ENCODE measurements at places on chromosomes 11 and 22.

GRCh38 chr11:59266491-59266890, 53.8 kb upstream of the MPEG1 start:
- DNase-seq = no peak

GRCh38 chr11:95232666-95233065, 1.7 kb upstream of the SESN3 start:
- DNase-seq = no peak

- DNase-seq = no peak
These were observed 202.1 kb upstream of the B3GAT1 start for GRCh38 chr11:134614141-134614540.

- DNase-seq = no peak
These were observed 392.9 kb downstream of the INSC start for GRCh38 chr11:15507592-15507991.

DNA sequence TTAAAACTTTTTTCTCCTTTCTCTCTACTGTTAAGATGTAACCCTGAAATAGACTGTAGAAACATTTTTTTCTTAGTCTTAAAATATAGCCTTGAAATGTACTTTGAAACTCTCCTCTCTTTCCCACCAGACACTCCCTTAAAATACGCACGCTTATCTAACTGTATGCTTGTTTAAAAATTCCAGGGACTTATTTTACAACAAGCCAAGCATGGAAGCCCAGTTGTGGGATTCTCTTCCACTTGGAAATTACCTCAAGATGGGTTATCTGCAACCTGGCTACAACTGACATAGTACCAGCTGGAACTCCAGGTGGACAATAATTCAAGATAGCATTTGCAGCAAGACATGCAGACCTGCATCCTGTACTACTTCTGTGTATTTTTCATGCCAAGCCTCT, 12.1 kb upstream of the CHORDC1 start:
- DNase-seq = no peak

- no peak for DNase-seq
These were observed 18.0 kb upstream of the CABP2 start for GRCh38 chr11:67541198-67541597.

- DNase-seq = no peak
These were observed 13.3 kb downstream of the DUSP8 start for GRCh38 chr11:1558775-1559110.

GRCh38 chr11:76566811-76567210, 103.7 kb downstream of the LRRC32 start:
- no peak for DNase-seq

GRCh38 chr11:60950933-60951605, 907 bp downstream of the SLC15A3 start:
- no peak for DNase-seq

DNA sequence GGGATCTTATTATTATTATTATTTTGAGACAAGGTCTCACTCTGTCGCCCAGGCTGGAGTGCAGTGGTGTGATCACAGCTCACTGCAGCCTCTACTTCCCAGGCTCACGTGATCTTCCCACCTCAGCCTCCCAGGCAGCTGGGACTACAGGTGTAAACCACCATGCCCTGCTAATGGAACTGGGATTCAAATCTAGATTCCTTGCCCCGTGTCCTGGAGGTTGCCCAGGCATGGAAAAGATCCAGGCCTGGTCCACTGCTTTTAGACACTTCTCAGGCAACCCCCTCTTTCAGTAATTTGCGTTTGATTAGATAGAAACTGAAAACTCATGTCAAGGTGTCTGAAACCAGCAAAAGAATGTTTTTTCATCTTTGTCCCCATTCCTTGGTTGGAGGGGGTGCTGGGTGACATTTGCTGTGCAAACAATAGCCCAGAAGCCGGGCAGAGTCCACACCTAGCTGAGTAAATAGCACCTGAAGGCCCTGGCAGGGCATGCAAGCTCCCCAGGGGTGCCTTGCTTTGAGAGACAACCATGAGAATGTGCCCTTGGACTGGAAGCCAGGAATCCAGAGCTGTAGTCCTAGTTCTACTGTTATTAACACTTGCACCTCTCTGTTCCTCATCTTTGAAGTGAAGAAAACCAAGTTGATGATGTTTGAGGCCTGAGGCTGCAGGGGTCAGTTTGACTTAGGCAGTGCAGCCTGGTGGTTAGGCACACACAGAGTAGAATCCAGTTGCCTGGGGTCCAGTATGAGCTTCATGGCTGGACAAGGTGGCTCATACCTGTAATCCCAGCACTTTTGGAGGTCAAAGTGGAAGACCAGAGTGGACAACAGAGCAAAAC, 19.1 kb upstream of the XBP1 start:
- DNase-seq = no peak

DNA sequence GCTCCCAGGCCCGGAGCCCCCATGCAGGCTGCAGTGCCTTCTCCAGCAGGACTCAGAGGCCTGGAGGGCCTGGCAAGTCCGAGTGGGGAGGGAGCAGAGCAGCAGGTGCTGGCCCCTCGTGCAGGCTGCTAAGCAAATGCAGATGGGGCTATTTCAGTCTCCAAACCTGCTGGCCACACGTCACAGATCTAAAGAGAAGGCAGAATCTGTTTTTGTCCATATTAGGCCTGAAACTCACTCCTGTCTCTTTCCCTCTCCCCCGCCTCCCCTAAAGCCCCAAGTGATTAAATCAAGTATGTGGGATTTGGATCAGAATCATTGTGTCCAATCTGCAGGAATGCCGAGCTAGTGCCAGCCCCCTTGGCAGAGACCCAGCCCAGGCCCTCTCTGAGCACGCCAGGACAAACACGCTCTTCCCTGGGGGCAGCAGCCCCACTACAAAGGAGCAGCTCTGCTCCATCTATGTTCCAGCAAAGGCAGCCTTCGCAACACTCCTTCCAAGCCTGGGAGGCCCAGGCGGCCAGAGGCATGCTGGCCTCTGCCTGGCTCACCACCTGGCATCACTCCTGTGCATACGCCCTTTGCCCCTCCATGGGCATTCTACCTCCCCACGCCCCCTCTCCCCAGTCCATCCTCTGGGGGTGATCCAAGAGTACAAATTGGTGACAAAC, 26.5 kb downstream of the RPL27A start:
- no peak for DNase-seq

DNA sequence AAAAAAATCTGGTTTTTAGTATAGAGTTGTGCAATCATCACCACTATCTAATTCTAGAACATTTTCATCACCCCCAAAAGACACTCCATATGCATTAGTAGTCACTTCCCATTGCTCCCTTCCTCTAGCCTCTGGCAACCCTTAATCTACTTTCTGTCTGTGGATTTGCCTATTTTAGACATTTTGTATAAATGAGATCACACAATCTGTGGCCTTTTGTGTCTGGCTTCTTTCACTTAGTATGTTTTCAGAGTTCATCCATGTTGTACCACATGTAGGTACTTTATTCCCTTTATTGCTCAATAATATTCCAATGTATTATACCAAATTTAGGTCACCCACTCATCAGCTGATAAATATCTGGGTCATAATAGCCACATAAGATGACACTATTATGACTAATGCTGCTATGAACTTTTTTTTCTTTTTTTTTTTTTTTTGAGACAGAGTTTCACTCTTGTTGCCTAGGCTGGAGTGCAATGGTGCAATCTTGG, 67.5 kb upstream of the SCUBE2 start:
- no peak for DNase-seq

- no peak for DNase-seq
These were observed 50.7 kb downstream of the TSPAN18 start for GRCh38 chr11:44777209-44778194.

DNA sequence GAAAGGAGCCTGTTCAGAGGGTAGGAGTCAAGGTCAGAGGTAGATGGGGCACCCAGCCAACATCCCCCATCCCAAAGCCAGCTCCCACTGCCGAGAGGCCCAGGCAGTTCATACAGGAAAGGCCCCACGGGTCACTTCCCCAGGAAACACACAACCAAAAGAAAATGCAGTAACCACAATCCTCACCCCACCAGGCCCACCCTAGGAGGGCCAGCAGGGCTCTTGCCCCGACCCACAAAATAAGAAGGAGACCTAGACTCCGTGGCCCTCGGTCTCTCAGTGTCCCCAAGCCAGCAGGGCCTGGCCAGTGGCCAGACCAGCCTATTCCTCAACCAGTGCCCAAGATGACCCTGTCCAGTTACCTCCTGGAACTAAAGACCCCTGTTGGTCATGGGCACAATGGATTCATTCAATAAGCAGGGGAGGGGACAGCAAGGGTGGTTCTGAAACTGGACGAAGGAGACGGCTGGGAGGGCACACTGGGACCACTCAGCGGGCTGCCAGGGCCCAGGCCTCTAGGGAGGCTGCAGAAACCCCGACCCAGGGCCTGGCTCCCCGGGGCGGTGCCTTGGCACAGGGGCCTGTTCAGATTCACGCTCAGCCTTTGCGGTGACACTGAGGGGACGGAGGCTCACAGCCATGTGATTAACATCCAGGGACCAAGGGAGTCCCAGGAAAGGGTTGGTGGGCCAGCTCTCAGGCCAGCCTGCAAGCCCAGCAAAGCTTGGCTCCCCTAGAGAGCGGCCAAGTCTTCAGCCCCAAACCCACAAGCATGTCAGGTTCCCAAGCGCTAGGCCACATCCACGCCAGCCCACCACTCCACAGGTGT, 5.5 kb downstream of the RAB3IL1 start:
- DNase-seq = no peak

DNA sequence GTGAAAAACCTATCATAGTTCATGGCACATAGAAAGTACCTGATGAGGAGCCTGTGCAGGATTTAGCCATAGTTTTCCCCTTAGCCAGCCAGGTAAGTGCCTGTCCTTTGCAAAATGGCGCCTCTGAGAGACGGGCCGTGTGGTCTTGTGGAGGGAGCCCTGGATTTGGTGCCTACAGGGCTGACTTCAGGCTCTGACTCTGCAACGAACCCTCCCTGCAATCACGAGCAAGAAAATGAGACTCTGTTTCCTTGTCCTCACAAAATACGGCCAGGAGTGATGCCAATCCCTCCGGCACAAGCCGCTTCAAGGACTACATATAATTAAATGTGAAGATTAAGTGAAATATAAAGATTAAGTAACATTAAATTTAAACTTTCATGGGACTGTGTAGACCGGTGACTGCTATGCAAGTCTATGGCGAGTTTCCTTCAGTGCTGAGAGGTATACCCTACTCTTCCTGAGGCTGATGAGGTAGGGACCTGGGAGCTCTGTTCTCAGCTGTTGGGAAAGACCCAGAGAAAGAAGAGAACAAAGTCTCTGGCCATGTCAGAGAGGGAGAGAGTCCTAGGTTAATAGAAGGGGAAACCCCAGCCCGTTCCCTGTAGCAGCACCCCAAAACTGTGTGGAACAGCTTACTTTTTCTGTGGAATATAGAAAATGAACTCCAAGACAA, 6.1 kb upstream of the CXCR5 start:
- DNase-seq = no peak

DNA sequence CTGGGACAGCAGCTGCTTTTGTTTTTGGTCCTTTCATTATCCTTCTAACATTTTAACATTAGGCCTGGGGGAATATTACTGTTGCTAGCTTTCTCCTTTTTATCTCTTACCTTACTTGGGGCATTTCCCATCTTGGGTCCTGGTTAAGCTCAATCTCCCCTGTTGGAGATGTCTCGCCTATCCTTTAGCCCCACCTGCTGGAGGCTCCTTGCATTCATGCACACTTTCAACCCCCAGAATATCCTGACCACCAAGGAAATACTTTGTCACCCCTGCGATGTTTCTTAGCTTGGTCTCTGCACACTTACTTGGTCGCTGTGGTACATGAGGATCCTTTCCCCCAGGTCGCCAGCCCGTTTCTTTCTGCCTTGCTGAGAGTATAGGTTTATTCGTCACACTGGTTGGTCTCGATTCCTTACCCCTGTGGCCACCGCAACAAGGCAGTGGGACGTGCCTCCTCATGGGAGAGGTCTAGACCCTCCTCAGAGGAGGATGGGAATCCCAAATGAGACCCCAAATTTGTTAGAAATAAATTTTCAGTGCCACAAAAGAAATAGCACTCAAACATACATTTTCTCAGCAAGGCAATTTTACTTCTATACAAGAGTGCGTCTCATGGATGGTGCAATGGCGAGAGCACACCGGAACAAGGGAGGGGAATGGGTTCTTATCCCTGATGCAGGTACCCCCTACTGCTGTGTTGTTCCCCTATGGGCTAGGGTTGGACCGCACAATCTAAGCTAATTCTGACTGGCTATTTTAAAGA, 5.4 kb upstream of the TXN2 start:
- peak; percentile 38 for DNase-seq

DNA sequence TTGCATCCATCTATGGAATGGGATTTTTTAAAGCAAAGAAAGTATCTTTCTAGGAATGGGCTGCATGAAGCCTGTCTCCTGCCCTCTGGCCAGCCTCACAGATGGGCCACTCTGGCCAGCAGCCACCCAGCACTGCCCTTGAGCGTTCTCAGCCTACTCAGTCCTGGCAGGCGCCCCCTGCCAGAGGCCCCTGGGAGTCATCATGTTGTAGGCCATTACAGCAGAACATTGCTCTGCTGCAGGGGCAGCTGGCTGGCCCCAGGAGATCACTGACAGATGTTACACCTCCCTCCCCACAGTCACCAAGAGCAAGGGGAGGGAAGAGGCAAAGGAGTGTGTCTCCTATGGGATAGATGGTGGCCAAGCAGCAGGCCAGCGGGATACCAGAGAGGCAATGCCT, 363.7 kb downstream of the NXPE2 start:
- DNase-seq = no peak

- no peak for DNase-seq
These were observed 31.2 kb upstream of the SNX19 start for GRCh38 chr11:130947481-130947880.

- no peak for DNase-seq
These were observed 425.5 kb downstream of the BRD1 start for GRCh38 chr22:49402169-49402568.

DNA sequence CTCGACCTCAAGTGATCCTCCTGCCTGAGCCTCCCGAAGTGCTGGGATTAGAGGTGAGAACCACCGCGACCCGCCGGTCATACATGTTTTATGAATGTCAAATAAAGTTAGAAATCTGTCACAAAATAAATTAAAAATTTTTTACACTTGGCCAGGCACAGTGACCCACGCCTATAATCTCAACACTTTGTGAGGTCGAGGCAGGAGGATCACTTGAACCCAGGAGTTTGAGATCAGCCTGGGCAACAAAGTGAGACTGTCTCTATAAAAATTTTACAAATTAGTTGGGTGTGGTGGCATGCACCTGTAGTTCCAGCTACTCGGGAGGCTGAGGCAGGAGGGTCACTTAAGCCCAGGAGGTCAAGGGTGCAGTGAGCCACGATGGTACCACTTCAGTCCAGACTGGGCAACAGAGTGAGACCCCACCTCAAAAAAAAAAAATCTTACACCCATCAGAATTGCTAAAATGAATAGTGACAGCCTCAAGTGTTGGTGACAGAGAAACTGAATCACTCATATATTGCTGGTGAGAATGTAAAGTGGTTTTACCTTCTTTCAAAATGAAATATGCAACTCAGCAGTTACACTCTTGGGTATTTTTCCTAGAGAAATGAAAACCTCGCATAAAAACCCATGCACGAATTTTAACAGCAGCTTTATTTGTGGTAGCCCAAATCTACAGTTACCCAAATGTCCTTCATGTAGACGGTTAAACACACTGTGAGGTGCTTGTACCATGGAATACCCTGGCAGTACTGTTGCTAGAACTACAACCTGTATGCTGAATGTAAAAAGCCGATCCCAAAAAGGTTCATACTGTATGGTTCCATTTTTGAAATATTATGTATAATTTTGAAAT, 55.4 kb downstream of the MED15 start:
- DNase-seq = no peak

- peak; percentile 70 for DNase-seq
These were observed 22.8 kb downstream of the MYH9 start for GRCh38 chr22:36365020-36365411.

Data from stimulated activated CD4-positive, alpha-beta T cell treated with anti-CD3 and anti-CD28 coated beads, Interleukin-1b, Interleukin-23, amount 100 ng/mL, for 1 hour (primary cell).